ENCODE measurements at places on chromosomes 5 and 9.
A peak's percentile ranks its signal among the peaks of the same experiment; 100 is the strongest.

GRCh38 chr9:6884990-6885389 is 127.2 kb downstream of the KDM4C start:
- no peak for DNase-seq

- no peak for DNase-seq
Measured at GRCh38 chr5:16411235-16411634, 54.4 kb downstream of the ZNF622 start.

- DNase-seq = no peak
Measured at GRCh38 chr5:122112063-122112462, 17.3 kb upstream of the ZNF474 start.

DNA sequence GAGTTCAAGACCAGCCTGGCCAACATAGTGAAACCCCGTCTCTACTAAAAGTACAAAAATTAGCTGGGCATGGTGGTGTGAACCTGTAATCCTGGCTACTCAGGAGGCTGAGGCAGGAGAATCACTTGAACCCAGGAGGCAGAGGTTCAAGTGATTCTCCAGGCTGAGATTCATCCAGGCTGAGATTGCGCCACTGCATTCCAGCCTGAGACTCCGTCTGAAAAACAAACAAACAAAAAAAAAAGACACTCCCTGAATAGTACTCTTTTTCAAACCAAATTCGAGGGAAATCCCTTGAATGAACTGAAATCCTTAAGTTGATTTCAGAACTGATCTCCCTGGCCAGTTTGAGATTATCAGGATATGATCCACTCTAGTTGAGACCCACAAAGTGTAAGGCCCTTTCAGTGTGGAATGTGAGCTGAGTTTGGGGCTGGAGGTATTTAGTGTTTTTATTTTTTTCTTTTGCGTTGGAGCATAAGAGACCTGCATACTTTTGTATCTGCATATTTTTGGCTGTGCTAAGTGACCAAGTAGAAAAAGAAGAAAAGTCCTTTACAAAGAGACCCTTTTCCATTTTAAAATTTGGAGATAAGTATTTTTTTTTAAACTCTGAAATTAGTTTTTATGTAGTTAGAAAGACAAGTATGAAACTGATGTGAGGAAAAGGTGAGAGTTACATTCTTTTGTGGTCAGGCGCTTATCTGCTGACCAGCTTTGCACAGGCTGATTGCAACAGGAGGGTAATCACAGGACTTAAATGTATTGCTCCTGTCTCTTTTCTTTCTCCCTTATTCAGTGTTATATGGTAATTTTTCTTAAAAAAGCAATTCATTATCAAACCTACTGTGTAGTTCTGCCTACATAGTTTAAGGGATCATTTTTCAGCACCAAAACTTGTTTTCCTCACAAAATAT is 42.9 kb downstream of the TMEFF1 start:
- DNase-seq = no peak

DNA sequence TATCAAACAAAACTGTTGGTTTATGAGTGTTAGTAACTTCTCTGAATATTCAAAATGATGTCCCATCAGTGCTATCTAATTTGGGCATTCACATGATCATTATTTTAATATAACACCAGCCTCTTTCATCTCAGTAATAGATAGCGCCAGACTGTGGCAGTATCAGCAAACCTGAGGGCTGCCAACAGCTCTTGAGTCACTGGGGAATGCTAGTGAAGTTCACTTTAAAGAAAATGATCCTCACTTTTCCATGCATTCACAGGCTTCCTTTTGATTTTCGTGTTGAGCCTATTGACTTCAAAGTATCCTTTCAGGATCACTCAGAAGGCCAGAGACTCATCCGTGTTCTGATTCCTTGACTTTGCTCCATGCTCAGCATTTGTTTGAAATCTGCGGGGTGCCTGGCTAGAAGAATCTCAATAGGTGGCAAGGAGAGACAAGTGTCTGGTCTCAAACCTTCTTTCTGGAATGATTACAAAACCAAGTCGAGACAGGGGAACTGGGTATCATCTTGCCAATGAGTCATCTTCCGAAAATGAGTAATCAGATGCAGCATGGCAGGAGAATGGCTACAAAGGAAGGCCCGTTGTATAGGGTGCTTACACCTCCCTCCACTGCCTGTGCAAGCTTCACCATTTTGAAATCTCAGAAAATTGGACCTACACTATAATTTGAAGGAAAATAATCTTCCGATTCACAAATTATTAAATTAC is 509.1 kb downstream of the RASEF start:
- no peak for DNase-seq

- DNase-seq = no peak
Measured at GRCh38 chr5:40735609-40736008, 20.2 kb downstream of the TTC33 start.

GRCh38 chr5:95735406-95735805 is 4.3 kb downstream of the RHOBTB3 start:
- no peak for DNase-seq

GRCh38 chr9:31034311-31034710 is 1350.1 kb upstream of the ACO1 start:
- DNase-seq = no peak

DNA sequence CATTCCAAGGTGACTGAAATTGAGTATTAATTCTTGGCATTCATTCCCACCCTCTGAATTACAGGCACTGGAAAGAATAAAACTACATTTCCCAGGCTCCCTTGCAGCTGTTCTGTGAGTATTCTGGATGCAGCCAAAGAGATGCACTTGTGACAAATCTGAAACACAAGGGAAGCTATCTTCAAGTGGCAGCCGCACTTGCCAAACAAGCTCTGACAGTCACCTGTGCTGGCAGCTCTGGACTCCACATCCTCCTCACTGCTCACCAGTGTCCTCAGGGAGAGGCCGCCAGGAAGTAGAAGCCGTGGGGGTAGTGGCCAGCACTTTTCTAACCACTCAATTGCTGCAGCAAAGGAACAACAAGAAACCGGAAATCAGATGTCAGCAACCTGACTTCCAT is 275.0 kb downstream of the NR2F1-AS1 start:
- no peak for DNase-seq

- DNase-seq = no peak
Measured at GRCh38 chr5:9617221-9617620, 12.9 kb downstream of the TAS2R1 start.

DNA sequence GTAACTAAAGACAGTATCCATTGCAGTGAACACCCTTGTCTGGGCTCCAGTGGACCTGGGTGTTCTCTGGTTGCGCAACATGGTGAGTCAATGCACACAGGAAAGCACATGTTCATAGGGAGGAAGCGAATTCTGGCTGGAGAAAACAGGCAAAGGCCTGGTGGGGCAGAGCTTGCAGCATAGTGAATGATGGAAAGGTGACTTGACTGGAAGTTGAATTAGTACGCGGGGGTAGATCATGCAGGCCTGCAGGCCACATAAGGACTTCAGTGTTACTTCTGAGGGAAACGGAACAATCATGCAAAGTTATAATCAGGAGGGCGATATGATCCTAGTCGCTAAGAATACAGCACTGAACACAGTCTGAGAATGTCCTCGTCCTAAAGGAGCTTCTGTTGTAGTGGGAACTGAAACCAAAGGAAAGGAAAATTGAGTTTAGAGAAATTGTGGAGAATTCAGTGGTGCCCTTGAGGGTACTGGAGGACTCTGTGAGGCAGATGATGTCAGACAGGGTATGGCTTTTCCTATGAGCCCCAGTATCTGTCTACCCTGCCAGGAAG is 71.9 kb upstream of the RANBP3L start:
- DNase-seq = no peak

DNA sequence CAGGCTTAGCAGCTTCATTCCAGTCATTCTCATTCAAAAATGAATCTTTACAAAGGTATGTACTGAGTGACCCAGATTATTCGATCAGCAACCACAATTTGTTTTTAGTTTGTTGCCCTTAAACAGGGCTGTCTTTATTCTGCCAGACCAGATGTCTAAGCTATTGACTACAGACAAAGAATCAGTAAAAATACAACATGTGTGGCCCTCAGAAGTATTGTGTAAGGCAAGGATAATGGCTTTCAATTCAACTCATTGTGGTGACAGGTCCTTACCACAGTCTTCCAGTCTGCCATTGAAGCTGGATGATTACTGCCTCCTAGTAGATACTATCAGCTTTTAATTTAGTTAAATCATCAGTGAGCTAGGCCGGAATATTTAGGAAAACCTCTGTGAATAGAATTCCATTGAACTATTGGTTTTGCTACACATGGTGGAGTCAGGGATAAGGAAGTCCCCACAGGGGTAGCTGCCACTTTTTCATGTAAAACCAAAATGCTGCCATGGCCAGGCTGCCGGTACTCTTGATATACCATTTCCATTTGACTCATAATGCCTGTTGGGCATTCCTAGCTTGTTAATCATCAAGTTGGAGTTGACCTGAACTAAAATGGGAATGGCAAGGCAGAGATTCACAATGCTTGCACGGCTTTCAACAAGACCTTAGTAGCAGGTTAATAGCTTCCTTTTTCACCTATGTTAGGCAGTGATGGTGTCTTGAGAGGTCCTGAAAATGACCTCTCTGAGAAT is 175.6 kb downstream of the MEF2C start:
- DNase-seq = no peak

- no peak for DNase-seq
Measured at GRCh38 chr5:90488791-90489190, 14.1 kb downstream of the POLR3G start.

DNA sequence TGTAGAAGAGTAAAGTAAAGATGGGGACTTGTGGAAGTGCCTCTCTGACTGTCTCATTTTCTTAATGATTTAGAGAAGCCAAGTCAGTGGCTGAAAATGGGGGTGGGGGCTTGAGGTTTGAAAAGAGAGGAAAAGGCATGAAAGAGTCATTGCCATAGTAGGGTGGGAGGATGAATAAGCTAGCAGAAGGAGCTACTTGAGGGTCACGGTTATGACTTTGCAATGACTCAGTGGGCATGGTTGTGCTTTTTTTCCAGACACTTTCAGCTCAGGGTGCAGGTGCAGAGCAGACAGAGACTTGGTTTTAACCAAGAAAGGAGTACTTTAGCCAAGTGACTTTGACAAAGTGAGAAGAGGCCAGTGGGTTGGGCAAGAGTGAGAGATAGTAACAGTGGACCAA is 117.8 kb downstream of the PTTG1 start:
- DNase-seq = peak; percentile 61

GRCh38 chr5:175526691-175527090 is 48.3 kb downstream of the SFXN1 start:
- DNase-seq = no peak

DNA sequence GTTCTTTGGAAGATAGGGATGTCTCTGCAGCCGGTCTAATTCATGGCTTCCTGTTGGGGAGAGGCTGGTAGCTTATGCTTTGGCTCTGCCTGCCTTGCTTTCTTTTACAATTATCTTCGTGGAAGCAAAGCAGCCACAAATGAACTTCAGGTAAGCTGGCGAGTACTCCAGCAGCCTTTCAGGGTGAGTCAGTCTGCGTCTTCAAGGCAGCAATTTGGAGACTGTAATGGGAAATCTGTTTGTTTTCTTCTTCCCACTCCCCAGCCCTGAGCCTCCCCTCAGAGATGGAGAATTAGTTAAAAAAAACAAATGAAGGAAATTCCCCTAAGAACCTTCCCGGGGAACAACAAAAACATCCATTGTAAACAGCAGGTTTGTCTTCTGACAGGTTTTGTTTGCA is 100.1 kb downstream of the PSAT1 start:
- DNase-seq = no peak

- no peak for DNase-seq
Measured at GRCh38 chr9:113646491-113646890, 183.0 kb downstream of the RGS3 start.

- no peak for DNase-seq
Measured at GRCh38 chr5:171483551-171484135, 64.2 kb downstream of the FGF18 start.

Data from activated naive CD8-positive, alpha-beta T cell treated with anti-CD3 and anti-CD28 coated beads, Interleukin-2, amount 50 U/mL, for 24 hours (primary cell).